ENCODE measurements at places on chromosomes 7 and 10.

GRCh38 chr7:33471636-33472242 is 342.4 kb downstream of the BBS9 start:
- DNase-seq: no peak

- no peak for DNase-seq
Measured at GRCh38 chr7:151426904-151427704, 12.8 kb downstream of the CRYGN start.

DNA sequence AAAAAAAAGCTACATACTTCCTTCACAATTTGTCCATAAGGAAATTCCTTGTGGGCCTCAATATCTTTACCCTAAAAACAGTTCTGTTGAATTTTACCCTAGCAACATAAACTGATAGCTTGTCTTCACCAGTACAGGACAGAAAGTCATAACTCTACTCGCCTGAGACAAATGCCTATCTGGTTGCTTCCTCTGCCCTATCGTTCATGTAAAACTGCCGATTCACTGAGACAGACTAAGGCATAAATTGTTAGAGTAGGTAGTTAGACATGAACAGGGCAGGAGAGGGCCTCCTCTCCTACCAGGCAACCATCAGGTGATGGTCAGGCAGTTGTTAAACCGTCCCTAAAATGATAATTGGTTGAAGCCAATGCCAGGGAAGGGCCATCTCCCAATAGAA is 25.0 kb downstream of the IFIT3 start:
- no peak for DNase-seq

DNA sequence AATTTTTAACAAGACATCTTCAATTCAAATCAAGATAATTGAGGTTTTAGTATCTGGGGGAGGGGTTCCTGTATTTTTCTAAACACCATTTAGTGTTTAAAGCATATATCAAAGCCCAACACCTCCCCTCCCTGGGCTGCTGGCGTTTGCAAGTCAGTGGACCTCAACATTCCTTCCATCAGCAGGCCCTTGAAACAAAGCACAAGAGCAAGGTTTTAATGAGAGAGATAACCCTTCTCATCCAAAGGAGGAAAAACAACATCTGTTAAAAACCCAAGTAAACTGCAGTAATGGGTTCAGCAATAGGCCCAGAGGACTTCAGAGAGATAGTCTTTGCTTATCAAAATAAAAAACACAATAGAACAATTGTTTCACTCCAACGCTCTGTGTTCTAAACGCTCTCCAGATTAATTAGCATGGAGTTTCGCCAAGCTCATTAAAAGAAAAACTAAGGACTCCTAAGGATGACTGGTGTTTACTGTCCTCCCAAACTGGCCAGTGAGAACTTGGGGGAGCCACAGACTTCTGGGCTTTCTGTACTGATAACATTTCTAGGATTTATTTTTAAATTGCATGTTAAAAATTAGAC is 2.5 kb downstream of the JCAD start:
- DNase-seq: no peak

DNA sequence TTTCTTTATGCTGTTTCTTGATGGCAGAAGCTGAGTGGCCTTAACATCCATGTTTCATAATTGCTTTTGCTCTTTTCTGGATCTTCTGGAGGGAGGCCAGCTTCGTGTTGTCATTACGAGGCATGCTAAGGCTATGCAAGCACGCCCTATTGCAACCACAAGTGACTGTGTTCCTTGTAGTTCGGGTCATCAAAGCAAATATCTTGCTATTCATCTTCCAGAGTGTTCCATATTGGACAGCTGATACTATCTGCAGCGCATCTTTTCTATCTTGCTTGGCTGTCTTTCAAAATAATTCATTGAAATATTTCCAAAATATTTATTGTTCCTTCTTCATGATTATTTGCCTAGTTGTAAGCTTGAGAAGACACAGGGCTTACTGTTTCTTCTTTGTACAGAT is 5.0 kb downstream of the EPHB6 start:
- DNase-seq: no peak

DNA sequence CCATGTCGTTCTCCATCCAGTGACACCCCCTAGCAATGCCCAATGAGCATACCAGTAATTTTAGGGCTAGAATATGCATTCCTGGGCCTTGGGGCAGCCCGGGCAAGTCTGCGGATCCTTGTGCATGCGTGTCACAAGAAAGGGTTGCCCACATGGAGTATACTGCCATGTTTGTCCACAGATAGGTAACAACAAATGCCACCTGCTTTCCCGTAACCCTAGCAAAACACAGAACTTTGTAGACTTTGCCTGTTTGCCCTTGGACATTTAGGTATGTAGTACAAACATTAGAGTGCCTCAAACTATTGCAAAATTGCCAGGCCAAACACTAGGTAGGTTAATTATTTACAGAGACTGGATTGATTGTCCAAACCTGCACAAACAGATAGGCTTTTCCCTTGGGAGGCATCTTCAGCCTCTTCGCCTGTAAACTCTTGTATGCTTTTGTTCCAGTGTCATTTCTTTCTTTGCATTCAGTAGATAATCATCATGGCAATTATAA is 117.0 kb downstream of the ADCY1 start:
- DNase-seq: no peak

DNA sequence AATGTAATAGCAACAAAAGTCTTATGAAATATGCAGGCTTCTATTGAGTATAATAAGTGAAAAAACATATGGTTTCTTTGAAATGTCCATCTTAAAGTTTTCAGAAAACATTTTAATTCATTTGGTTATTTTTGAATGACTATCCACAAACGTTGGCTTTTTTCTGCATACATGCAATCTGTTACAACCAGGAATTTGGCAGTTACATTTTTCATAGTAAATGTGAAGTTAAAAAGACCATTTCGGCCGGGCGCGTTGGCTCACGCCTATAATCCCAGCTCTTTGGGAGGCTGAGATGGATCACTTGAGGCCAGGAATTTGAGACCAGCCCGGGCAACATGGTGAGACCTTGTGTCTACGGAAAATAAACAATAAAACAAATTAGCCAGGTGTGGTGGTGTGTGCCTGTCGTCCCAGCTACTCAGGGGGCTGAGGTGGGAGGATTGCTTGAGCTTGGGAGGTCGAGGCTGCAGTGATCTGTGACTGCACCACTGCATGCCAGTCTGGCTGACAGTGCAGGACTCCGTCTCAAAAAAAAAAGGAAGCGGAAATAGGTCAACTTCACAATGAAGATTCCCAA is 73.9 kb upstream of the NMT2 start:
- no peak for DNase-seq

- DNase-seq: no peak
Measured at GRCh38 chr10:128833671-128834070, 633.4 kb upstream of the MGMT start.

GRCh38 chr7:95444796-95445195 is 10.0 kb upstream of the PON2 start:
- no peak for DNase-seq

- no peak for DNase-seq
Measured at GRCh38 chr10:88676283-88677060, 12.2 kb downstream of the LIPF start.

GRCh38 chr7:2757361-2757903 is 69.4 kb downstream of the AMZ1 start:
- DNase-seq: no peak

GRCh38 chr7:121197455-121197854 is 131.3 kb upstream of the WNT16 start:
- DNase-seq: no peak

GRCh38 chr7:45073786-45074527 is 14.8 kb downstream of the NACAD start:
- no peak for DNase-seq

- DNase-seq: peak; percentile 65
Measured at GRCh38 chr10:22655312-22655981, 58.9 kb downstream of the PIP4K2A start.

GRCh38 chr7:131602994-131603372 is 46.6 kb upstream of the PODXL start:
- no peak for DNase-seq

GRCh38 chr7:77459311-77459726 is 43.2 kb upstream of the GSAP start:
- no peak for DNase-seq

DNA sequence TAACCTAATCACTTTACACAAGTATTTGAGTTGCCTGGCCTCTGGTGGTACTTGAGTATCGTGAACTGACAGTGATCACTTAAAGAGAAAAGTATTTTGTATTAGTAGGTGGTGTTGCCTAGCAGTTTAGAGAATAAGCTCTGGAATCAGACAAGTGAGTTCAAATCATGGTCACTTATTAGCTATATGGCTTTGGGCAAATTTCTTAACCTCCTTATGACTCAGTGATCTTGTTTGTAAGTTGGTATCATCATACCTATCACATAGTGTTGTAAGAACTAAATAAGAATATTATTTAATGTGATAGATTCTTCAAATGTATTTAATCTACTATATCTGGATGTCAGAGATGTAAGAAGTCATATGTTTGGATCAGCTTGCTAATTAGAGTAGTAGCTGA is 163.8 kb downstream of the RNF133 start:
- no peak for DNase-seq

- no peak for DNase-seq
Measured at GRCh38 chr10:89164080-89164479, 43.0 kb downstream of the CH25H start.

DNA sequence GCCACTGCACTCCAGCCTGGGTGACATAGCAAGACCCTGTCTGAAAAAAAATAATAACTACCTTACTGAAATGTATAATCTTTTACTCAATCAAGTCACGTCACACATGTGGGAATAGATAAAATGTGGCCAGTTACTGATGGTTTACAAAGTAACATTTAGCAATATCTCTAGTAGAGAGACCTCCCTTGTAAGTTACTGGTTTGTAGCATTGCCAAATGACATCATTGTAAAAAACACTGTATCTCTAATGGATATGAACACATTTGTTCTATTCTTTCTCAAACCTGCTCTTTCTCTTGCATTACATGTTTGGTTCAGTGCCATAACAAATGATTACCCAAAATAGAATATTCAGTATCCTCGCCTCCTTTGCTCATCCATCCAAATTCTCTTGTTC is 18.8 kb downstream of the TET1 start:
- no peak for DNase-seq

DNA sequence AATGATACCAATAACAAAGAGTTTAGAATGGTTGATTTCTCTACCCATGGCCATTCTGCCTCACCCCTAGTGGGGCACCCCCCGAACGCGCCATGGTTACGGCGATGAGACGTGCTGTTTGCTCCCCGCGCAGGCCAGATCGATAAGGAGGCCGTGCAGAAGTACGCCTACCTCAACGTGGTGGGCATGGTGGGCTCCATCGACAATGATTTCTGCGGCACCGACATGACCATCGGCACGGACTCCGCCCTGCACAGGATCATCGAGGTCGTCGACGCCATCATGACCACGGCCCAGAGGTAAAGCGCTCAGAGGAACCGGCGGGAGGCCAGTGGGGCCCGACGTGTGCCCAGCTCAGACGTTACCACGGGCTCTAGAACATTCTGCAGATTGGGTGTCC is 36.3 kb downstream of the PFKP start:
- DNase-seq: no peak

DNA sequence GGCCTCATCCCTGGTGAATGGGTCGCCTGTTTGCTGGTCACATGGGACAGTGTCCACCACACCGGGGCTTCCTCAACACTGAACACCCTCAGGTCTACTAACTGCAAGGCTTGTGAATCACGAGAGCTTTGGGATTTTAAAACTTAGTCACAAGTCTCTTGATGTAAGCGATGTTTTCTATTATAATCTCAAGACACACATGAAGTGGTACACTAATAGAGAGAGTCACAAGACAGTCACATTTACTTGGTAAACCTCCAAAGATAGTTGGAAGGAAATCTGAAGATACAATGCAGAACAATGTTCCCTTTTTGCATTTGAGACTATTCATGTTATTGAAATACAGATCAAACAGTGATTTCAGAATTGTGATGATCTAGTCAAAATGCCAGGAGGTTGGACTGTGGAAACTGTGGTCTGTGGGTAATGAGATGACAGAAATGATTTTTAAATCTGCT is 233.1 kb upstream of the KLF6 start:
- DNase-seq: no peak

DNA sequence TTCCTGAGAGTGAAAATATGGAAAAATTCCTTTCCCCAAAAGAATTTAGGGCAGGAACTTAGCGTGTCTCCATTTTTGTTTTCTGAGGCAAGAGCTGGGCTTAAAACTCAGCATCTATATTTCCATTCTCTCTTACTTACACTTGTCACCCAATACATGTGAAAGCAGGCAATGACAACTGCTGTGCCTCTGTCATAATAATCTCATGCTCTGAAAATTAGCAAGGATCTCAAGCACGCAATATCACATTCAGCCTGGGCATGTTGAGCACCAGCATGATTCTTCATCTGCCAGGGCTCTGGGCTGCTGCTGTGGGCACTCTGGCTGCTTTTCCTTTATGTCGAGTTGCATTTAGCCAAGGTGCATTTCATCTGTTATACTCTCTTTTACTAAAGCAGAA is 255.5 kb downstream of the SNX10 start:
- no peak for DNase-seq

DNA sequence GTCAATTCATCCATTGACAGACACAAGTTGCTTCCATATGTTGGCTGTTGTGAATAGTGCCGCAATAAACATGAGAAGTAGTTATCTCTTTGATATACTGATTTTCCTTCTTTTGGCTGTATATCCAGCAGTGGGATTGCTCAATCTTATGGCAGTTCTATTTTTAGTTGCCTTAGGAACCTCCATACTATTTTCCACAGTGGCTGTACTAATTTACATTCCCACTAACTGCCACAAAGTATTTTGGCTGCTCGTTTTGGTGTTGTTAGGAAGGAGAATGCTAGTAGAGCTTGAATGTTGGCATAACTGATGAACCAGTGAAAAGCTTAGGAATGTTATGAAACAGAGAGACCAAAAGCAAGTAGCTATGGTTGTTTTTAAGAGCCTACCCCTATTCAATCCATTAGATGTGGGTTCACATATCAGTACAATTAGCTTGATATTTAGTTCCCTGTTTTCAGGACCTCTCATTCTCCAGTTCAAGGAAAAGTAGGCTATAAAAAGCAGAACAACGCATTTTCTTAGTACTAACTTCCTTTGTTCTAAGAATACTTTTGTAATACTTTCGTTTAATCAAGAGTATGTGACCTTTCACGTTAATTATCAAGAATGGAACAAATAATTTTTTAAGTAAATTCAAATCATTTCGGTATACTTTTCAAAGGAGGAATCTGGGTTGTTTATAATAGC is 100.3 kb downstream of the FAS start:
- no peak for DNase-seq

DNA sequence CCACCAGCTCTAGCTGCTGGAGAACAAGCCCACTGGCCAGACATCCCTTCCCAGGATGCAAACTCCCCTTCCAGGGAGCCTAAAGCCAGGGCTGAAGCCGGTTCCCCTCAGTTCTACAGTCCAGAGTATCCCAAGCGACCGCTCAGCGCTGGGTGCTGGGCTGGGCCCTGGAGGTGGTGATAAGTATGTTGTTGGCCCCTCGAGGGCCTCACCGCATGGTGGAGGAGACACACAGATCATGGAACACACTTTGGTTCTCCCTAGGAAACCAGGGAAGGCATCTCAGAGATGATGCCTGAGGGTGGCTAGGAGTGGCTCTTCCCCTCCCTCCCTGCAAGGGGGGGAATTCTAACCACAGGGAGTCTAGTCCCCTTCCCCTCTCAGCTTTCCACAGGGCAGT is 4.4 kb downstream of the PODXL start:
- no peak for DNase-seq

GRCh38 chr7:133292631-133293030 is 39.8 kb downstream of the EXOC4 start:
- no peak for DNase-seq
